Fibroblast of pulmonary artery (primary cell): ENCODE measurements at places on chromosomes 2 and 18.
A peak's percentile ranks its signal among the peaks of the same experiment; 100 is the strongest.

GRCh38 chr2:169275696-169276444, 86.5 kb downstream of the LRP2 start:
- peak; percentile 6 for DNase-seq

GRCh38 chr18:5772306-5773105, 122.8 kb downstream of the TMEM200C start:
- DNase-seq = no peak

DNA sequence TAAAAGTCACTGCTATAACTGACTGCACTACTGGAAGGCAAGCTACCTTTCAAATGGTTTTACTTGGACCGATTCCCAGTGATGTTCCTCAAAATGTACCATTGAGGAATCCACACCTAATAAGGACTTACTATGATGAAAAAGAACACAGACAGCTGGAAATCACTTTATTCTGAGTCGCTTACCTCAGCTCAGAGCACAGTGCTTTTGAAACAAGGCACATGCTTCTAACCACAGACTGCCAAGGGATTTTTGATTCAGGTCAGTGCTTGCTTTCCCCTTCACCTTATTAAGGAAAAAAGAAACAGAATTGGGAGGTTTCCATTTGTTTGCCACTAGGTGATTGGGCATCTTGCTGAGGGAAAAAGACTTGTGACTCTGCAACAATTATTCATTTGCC, 707.5 kb upstream of the FSHR start:
- DNase-seq = no peak

- DNase-seq = peak; percentile 8
Measured at GRCh38 chr18:76258209-76258608, 236.8 kb downstream of the ZNF516 start.

DNA sequence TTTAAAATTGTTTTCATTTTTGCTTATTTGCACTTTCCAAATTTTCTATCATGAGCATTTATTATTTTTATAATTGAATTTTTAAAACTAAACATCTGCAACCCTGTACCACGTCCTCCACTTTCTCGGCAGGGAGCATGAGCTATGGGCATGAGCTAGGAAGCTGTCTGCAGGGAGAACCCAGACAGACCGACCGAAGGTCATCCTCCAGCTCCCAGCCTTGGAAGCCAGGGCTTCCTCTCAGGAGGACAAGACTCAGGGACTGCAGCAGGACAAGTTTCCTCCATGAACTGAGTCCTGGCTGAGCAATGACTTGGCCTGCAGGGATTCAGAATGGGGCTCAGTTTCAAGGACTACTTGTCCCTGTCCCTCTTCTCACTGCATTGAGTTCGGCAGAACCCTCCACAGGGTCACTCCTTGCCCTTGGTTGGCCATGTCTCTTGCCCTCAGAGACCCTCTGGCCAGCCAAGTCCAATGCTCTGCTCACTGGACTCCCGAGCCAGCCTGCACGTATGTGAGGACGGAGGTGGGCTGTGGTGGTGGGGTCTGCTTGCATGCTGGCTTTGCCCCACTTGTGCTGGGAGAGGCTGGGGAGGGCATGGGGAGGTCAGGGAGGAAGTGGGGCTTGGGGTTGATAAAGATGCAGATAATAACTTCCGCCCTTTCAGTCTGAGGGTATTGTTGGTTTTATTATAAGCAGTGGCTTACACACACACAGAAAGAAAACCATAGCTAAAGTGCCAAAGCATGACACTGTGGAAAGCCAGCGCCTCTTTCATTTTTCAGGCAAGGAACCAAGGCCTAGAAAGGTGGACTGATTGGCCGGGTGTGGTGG, 6.6 kb downstream of the NMUR1 start:
- DNase-seq = no peak

DNA sequence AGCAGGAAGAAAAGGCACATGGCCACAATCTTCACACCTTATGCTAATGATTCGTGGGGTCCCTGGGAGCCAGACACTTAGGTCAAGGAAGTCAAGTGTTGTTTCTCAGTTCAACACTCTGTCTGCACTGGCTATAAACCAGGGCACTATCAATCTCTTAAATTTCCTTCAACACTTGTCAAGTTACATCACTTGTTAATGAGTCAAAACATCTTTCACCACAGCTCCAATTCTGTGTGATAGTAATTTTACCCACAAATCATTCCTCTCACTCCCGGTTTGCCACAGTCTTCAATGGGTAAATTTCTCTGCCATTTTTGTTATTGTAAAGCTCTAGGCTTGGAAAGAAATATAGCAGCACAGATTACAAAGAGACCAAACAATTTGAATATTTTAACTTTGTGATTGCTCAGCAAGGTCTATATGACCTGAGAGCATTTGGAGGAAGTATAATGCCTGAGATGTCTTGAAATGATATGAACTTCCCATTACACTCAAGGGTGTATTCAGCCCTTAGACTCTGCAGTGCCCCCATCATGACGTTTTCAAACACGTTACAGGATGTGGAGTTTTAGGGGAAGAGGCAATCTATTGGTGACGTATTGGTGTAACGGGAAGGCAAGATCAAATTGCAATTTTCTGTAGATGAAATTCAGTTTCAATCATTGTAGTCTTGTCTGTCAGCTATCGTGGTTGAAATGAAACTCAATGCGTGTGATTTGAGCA, 78.7 kb downstream of the ICOS start:
- DNase-seq = no peak

GRCh38 chr2:207975921-207976320, 49.4 kb downstream of the PLEKHM3 start:
- no peak for DNase-seq

DNA sequence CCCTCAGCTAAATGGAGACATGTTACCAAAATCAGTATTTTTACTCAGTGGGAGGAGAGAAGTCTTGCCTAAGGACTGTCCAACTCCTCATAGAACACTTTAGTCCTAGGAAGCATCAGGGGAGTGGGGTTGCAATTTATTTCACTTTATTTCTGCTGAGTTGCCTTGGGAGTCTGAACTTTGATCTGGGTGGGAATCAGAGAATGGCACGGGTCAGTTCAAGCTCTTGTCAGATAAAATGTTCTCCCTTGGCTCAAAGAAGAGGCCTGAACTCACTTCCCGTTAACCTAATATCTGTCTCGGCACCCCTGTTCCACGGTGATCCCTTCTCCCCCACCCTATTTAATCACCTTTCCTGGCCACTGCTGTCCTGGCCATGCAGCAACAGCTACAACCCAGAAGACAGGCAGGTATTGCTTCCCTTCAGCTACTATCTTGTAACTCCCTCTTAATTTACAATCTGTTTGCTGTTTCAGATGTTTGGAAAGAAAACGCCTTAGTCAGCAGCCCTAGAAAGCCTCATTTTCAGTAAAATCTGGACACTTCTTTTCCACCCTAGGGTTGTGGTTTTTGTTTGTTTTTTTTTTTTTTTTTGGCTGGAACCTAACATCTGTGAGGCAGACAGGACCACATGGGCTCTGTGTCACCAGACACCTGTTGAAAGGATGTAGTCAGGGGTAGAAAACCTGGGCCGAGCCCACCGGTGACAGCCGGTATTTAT, 52.5 kb downstream of the SERTAD2 start:
- DNase-seq = no peak

DNA sequence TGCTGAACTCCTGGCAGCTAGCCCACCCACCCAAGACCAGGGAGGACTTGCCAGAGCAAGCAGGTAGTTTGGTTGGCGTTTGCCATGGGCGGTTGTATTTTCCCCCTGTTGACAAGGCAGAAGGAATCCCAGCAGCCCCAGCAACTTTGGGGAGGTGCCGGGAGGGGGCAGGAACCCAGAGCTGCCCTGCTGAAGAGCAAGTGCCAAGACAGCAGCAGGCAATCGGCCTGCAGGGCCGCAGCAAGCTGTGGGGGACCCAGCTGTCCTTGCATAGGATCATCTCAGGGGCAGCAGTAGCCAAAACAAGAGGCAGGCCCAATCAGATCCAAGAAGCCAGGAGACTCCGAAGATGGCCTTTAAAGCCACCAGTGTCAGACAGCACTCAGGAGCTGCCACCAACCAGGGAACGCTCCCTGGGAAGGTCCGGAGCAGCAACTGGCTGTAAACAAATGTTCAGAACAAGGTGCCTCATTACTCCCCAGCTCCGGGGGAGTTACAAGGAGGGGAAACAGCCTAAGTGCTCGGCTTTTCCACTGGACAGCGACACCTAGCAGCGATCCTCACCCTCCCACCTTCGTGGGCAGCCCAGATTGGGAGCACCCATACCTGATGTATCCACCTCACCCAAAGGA, 2.1 kb downstream of the ST8SIA5 start:
- DNase-seq = no peak

- no peak for DNase-seq
Measured at GRCh38 chr2:210873631-210874030, 317.2 kb downstream of the CPS1 start.
